ENCODE measurements at places on chromosomes 12 and 14.

GRCh38 chr14:92551044-92551841 is 37.7 kb downstream of the RIN3 start:
- DNase-seq = no peak

DNA sequence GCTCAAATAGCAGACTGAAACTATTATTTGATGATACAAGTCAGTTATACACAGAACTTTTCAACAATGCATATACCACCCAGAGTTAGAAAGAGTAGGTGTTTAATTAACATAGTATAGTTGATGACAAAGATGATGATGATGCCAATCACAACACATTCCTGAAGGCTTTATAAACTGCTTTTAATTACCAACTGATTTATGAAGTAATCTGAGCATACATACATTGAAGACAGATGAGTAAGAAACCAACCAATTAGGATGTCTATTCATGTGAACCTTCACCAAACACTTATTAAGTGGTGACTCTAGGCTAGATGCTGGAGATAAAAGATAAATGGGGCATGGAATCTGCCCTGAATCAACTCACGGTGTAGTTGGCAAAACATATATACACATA is 600.9 kb upstream of the FLRT2 start:
- no peak for DNase-seq

GRCh38 chr14:104637546-104638003 is 33.0 kb upstream of the TMEM179 start:
- DNase-seq = no peak

GRCh38 chr12:132561427-132562156 is 48.8 kb downstream of the LRCOL1 start:
- no peak for DNase-seq

GRCh38 chr12:132610051-132610759 is at the start of gene LRCOL1:
TSS of gene LRCOL1 (minus strand) at chr12:132610582. CDS start at chr12:132606251, 4,331 bp downstream.
- no peak for DNase-seq

GRCh38 chr12:694734-695503 is 31.7 kb upstream of the NINJ2 start:
- DNase-seq = no peak

- no peak for DNase-seq
These were observed 45.8 kb downstream of the ATL1 start for GRCh38 chr14:50605766-50606165.

GRCh38 chr14:59022144-59022543 is 166.3 kb upstream of the DAAM1 start:
- DNase-seq = no peak

GRCh38 chr14:28571636-28572035 is 195.0 kb upstream of the FOXG1 start:
- DNase-seq = no peak

DNA sequence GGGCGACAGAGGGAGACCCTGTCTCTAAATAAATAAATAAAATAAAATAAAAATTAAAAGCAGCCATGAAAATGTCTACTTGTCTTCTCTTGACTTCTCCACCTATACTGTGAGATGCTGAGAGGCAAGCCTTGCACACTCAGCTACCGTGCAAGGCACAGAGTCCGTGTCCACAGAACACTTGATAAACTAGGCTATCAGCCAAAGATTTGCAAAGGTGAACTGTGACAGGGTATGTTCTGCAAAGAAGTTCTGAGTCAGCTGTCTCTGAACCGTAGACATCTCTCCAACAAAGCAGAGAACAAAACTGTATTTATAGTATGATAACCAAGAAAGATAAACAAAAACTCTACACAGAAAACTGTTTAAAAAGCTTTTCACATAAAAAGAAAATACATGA is 35.5 kb downstream of the STXBP6 start:
- no peak for DNase-seq

GRCh38 chr12:110649341-110649847 is 35.5 kb downstream of the TCTN1 start:
- DNase-seq = no peak

All from T-helper 2 cell (primary cell).